CD4-positive, alpha-beta memory T cell (primary cell): ENCODE measurements at places on chromosomes 3 and 15. TPM values are rescaled to one million over a fixed set of nuclear protein-coding genes. Genes with fewer than 3 reads are reported as not detected.

Gene TM4SF4
- not detected for polyA plus RNA-seq

Gene PARP6
- polyA plus RNA-seq: 7.5 TPM

Gene ATP13A5
- polyA plus RNA-seq: not detected

Gene INAFM2
- polyA plus RNA-seq: 0.08 TPM

Gene PLSCR2
- not detected for polyA plus RNA-seq

Gene GPR87
- polyA plus RNA-seq: not detected

Gene MB21D2
- 8.6 TPM for polyA plus RNA-seq

Gene RFTN1
- polyA plus RNA-seq: 38.3 TPM

Gene PLOD2
- polyA plus RNA-seq: not detected
